ENCODE measurements at places on chromosomes 13 and 19. TPM values are rescaled to one million over a fixed set of nuclear protein-coding genes. Genes with fewer than 3 reads are reported as not detected.

DNA sequence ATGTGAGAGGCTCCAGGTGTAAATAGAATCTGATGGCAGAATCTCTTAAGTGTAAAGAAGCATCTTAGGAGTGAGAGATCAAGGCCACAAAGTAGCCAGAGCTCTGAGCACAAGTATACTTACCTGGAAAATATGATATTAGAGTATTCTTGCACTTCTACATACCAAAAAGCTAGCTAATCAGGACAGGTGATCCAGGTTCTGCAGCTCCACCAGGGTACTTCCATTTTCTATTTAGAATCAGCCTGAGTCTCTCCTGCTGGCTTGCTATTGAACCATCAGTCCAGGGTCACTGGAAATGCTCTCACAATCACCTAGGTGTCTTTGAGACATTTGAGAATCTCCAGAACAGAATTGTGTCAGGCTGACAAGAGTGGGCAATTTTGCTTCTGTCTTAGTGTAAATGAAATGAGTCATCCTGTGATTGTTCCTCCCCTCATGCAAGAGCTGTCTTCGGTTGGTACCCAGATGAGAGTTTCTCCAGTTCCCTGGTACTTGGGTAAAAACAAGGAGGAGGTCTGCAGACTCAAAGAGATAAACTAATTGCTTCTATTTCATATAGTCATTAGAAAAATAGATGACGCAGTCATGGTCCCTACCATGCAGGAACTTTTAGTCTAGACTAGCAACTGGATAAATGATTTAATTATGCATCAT, 14.6 kb downstream of the ZNF254 start:
- DNase-seq: no peak

GRCh38 chr13:21232196-21232595, 55.7 kb downstream of the MRPL57 start:
- DNase-seq: no peak

DNA sequence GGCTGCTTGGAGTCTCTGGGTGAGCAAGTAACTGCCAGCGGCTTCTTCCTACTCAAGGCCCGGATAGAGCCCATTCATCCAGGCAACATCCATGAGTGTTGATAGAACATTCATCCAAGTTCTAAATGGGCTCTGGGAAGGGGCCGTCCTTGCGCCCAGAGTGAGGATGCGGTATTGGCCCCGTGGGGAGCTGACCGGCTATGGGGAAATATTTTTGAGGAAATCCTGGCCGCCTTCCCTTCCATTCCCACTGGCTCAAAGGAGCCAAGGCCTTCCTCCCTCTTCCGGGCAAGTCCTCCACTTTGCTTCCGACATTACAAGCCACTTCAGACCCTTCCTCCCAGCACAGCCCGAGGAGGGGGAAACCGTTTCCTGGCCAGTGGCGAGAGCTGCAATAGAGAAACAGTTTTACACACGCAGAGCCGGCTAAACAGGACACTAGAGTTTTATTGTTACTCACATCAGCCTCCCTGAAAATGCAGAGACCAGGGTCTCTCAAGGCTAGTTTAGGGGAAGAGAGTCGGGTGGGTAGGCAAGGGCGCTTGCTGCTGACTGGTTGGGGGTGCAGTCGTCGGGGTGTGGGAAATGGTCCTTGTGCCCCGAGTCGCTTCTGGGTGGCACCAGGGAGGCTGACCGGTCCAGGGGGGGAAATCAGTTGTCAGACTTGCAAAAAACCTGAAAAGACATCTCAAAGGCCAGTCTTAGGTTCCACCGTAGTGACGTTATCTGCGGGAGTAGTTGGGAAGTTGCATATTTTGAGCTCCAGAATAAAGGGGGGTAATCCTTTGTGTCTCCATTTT, 37.5 kb downstream of the C13orf46 start:
- no peak for DNase-seq

DNA sequence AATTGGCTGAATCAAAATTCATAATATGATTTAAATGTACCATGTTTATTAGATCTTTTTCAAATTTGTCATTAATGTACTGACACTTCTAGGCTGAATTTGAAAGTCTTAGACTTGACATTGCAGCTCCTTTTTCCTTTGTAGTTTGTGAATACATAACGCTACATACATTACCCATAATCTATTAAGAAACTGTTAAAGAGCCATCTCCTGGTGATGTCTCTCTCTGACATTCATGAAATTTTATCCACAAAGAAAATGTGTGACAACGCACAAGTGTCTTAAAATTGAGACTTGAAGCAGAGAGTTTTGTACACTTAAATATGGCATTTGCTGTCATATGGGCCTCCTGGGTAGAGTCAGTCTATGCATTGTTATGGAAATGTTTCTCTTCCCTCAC, 320.2 kb upstream of the ARGLU1 start:
- DNase-seq: no peak

- no peak for DNase-seq
Observed at GRCh38 chr13:45787346-45787745, 64.2 kb downstream of the SIAH3 start.

DNA sequence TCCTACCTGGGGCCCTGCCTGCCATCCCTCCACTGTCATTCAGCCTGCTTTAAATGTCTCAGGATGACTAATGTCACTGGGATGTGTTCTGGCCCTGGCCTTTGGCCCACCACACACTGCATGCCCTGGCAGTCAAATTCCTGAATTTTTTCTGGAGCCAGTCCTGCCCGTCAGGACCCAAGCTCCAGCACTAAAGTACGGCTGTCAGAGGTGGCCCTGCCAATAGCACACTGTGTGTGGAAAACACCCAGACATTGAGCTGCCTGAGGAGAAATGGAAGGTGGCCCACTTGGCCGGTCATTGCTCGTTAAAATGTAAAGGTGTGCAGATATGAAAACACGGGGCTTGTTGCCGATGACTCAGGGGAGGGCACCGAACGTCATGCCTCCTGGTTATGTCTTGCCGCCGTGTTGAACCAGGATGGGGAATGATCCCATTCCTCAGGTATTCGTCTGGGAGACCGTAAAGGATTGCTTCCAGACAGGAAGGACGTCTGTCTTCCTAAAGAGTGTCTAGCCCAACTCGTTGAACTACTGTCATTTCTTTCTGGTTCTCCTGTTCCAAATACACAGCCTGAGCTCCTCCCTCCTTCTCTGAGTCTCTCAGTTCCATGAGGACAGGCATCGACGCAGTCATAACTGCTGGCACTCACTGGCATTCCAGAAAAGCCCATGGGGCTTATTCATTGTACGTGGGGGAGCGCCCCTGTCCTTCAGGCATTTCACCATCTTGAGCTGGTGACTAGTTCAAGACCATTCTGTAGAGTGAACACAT, 40.6 kb downstream of the COL4A2 start:
- no peak for DNase-seq

DNA sequence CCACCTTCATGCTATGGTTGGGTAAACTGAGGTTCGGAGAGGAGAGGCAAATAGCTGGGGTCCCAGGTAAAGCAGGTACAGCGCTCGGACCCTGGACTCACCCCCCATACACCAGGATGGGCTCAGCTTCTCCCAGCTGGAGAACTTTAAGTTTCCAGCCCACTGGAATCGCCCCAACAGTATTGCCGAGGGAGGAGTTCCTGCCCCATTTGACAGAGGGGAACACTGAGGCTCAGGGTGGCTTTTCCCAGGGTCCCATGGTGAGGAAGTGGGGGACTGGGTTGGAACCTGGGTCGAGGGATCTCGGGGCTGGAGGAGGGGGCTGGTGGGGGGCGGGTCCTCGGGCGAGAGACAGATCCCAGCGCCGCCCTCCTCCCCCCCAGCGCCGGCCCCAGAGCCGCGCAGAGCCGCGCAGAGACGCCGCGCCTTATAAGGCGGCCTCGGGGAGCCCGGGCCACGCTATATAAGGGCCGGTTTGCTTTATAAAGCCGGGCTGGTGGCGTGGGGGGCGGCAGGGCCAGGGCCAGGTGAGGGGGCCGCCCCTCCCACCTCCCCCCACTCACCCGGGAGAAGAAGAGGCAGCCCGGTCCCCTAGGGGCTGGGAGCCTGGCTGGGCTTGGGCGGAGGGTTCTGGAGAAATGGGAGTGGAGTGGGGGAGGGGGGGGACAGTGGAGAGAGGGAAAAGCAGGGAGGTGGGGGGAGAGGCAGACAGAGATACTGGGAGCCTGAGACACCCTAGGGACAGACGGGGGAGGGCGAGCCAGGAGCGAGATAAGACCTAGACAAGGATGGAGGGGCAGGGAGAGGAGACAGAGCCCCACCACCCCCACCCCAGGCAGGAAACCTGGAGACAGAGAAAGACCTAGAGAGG, 1.1 kb downstream of the CNN1 start:
- DNase-seq: no peak

- DNase-seq: no peak
Observed at GRCh38 chr19:33460221-33460908, 61.2 kb downstream of the PEPD start.

DNA sequence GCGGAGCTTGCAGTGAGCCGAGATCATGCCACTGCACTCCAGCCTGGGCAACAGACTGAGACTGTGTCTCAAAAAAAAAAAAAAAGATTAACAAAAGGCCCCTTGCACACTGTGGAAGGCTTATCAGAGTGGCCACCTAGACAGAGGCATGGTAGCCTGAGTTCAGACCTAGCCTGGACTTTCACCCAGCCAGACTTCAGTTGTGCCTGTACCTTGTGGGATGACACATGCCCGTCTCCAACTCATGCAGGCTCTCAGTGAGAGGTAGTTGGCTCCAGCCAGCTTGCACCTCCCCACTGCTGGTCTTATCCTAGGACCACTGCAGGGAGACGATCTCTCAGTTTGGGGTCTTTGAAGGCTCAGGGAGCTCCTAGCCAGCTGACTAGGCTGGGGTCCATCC, 52.2 kb downstream of the GATAD2A start:
- DNase-seq: no peak

Gene TBC1D4
- 110 TPM for total RNA-seq

Gene CLDND2
- not detected for total RNA-seq

Gene KIR2DL3
- total RNA-seq: not detected

Gene POLD1
- 23.3 TPM for total RNA-seq

Gene FCHO1
- total RNA-seq: 33.6 TPM

Gene ZNF471
- total RNA-seq: 3.1 TPM

Gene BRD4
- total RNA-seq: 72.0 TPM

Gene CEACAM5
- 9.1 TPM for total RNA-seq

Gene ERICH4
- total RNA-seq: not detected

Measured in suprapubic skin (tissue), 4 donors.